HTR-8/SVneo (cell line): ENCODE measurements at places on chromosomes 16 and 17.

DNA sequence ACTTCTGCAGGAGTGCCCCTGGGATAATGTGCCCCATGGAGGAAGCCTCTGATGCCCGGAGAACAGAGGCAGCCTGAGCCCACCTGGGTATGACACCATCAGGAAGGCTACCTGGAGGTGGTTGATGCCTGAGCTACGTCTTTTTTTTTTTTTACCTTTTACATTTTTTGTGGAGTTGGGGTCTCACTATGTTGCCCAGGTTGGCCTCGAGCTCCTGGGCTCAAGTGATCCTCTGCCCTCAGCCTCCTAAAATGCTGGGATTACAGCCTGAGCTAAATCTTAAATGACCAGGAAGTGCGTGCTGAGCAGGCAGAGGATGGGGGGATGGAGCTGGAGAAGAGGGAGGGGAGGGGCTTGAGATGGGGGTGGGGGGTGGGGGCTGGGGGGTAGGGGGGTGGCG, 32.7 kb downstream of the ABCC6 start:
- DNase-seq: no peak

GRCh38 chr16:29877266-29877961, 14.4 kb upstream of the CDIPT start:
- DNase-seq: no peak

DNA sequence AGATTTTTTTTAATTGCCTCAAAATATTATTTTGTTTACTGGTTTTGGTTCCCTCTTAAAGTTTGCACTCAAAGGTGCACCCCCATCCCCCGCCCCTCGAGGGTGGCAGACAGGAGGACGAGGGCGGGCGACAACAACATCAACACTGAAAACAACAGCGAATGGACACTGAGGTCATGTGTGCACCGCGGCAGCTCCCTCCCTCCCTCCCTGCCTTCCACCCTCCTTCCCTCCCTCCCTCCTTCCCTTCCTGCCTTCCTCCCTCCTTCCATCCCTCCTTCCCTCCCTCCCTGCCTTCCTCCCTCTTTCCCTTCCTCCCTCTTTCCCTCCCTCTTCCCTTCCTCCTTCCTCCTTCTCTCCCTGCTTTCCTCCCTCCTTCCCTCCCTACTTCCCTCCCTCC, 1.5 kb upstream of the OSGIN1 start:
- no peak for DNase-seq

DNA sequence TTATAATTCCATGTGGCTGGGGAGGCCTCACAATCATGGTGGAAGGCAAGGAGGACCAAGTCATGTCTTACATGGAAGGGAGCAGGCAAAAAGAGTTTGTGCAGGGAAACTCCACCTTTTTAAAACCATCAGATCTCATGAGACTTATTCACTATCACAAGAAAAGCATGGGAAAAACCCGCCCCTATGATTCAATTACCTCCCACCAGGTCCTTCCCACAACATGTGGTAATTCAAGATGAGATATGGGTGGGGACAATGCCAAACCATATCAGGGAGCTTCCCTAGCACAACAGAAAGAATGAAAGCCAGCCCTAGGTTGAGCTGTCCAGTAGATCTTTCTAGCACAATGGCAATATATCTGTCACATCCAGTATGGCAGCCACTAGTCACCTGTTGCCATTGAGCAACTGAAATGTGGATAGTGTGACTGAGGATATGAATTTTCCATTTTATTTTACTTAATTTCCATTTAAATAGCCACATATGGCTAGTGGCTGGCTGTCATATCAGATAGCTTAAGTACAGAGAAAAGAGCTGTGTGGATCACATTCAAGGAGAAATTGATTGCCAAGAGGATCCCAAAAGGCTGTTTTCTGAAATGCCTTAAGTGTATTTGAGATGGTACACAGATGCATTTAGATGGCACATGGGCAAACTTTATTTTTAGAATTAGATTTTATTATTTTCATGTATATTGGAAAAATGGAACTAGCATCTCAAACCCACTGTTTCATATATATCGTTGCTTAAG, 273.0 kb downstream of the GRIN2A start:
- DNase-seq: no peak

DNA sequence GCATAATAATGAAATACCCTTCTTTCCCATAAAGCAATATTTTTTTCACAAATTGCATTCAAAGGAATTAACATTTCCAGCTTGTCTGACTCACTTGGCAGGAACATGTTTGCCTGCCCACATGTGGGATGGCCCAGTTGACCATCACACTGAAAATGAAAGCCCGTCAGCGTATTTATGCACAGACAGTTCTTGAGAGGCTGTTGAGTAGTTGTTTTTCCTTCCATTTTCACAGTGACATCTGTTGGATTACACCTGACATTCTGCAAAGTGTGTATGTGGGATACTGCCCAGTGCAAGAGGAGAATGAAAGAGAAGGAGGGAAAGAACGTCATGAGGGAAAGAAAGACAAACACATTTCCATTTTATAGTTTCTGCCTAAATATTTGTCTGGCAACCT, 29.7 kb downstream of the HS3ST4 start:
- DNase-seq: no peak

DNA sequence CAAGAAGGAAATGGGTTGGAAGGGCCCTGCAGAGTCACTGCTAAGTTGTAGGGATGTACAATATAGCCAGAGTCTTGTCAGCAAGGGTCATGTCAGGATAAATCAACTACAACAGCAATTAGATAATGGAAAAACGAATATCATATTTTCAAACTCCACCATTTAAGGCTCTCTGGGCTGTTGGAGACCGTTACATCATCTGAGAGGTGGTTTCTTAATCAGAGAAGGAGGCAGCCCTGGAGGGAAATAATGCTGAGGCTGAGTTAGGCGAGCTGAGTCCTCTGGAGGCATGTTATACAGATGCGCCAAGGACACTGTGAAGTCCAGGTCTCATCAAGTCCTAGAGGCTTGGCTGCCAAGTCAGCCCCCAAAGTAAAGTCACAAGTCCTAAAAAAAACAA, 30.3 kb downstream of the LYRM9 start:
- DNase-seq: no peak

DNA sequence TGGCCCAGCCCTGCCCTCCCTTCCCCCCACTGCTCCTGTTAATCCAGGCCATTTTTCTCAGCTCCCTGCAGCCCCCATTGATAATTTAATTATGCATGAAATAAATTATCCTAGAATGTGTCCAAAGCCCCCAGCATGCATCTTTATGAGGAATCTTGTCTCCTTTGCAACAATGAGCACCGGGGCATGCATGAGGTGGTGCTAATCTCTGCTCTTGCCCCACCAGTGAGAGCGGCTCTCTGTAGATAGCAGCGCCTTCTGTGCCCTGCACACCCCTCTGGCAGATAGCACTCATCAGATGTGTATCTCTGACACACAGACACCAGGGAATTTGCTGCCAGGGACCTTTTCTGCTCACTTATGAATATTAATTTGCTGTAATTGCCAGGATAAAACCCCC, 140.2 kb upstream of the CDC42EP4 start:
- no peak for DNase-seq

- DNase-seq: no peak
Measured at GRCh38 chr17:68603027-68603426, 1.9 kb upstream of the FAM20A start.

DNA sequence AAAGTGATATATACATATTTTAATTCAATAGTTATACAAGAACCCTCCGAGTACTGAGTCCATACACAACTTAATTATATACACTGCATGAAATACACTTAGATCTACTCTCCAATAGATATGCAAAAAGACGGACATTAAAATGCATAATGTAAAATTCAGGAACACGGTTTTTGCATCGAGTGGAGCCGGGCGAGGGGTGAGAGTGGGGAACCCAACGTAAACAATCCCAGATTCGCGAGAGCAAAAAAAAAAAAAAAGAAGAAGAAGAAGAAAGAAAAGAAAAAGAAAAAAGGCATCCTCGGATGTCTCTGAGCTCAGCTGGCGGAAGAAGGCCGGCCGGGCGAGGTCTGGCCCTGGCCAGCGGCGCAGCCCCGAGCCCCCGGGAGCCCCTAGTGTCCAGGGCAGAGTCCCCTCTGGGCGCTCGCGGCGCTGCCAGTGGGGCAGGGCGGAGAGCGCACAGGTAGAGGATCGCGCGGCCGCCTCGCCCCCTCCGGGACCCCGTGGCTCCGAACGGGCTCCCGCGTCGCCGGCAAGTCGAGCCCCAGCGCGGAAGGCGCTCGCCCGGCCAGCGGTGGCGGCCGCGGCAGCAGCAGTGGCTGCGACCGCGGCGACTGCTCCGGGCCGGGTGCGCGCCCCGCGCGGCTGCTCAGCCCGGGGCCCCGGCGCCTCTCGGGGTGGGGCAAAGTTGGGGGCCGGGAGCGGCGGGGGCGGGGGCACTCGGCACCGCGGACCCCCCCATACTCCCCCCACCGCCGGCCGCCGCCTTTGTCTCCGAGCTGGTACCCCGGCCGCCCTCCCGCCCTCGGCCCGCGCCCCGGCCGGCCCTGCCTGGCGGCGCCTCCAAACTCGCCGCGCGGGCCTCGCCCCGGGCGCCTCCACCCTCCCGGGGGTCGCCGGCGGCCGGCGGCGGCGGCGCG, 9.6 kb upstream of the ZFHX3 start:
- no peak for DNase-seq

GRCh38 chr17:61149862-61150362, 249.7 kb upstream of the TBX2 start:
- no peak for DNase-seq

DNA sequence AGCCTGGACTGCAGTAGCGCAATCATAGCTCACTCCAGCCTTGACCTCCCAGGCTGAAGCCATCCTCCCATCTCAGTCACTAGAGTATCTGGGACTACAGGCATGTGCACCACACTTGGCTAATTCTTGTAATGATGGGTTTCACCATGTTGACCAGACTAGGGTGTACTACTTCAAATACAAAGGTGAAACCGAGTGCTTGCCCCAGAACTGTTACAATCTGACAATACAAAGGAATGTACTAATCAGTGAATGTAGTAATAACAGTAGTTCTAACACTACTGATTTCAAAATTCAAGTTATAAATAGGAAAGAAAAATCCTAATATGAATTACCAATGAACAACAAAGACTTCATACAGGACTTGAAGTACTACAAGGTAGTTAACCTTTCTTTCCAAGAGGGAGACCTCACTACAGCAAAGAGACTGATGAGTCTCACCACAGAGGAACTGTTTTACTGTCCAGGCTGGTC, 24.4 kb downstream of the CRK start:
- DNase-seq: no peak

GRCh38 chr17:51147650-51148049, 5.7 kb upstream of the NME1 start:
- DNase-seq: no peak

GRCh38 chr17:69175262-69175624, 33.5 kb upstream of the ABCA6 start:
- DNase-seq: no peak

DNA sequence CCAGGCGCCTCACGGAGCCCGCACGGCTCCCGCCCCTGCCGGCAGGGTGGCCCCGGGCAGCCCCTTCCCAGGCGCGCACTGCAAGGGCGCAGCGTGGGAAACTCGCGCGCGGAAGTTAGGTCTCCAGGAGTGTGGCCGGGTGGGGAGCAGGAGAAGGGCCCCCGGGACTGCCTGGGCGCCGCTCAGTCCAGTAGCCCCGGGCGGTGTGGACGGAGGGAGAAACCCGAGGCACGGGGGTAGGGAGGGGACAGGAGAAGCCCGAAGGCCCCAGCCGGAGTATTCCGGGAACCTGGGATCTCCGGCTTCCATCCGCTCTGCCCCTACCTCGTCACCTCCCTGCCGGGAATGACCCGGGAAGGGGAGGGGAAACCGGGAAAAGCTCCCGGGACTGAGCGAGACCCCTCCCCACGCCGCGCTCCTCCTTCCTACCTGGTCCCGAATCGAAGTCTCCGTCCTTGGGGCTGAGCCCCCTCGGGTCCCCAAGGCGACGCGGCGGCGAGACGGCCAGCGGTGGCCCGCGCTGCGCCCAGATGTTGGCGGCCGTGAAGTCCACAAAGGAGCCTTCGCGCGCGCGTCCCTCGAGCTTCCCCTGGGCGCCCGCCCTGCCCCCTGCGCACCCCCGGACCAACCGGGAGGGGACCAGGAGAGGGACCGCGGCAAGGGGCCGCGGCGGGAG, 418 bp downstream of the SOCS3 start:
- DNase-seq: no peak

GRCh38 chr16:48597563-48598387, 12.2 kb downstream of the N4BP1 start:
- no peak for DNase-seq

- no peak for DNase-seq
Measured at GRCh38 chr17:48754500-48755261, 26.1 kb upstream of the HOXB13 start.

GRCh38 chr16:87351320-87351698, 32.3 kb downstream of the FBXO31 start:
- no peak for DNase-seq

- no peak for DNase-seq
Measured at GRCh38 chr16:11470676-11471415, 115.9 kb downstream of the LITAF start.

DNA sequence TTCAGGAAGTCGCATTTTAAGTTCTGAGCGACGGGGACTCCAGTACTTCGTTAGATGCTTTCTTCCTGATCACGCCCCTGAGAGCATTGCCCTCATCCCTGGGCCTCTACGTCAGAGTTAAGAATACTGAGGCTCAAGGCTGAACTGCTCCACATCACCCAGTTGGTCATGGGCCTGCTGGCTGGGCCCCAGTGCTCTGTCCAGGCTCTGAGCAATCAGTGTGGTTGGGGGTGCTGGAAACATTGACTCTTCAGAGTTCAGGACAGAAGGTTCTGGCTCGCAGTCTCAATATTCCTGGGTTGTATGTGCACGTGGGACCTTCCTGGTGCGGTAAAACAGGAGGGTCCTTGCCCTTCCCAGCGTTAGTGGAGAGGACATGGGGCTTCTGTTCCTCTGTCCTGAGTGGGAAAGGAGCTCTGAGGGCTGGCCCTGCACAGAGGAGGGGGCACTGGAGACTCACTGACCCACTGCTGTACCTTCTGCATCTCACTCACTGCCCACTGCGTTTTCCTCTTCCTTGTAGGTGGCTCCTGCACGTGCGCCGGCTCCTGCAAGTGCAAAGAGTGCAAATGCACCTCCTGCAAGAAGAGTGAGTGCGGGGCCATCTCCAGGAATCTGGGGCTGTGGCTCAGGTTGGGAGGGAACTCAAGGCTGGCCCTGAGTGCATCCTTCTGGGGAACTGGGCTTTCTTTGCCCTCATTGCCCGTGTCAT, 518 bp downstream of the MT1E start:
- no peak for DNase-seq

DNA sequence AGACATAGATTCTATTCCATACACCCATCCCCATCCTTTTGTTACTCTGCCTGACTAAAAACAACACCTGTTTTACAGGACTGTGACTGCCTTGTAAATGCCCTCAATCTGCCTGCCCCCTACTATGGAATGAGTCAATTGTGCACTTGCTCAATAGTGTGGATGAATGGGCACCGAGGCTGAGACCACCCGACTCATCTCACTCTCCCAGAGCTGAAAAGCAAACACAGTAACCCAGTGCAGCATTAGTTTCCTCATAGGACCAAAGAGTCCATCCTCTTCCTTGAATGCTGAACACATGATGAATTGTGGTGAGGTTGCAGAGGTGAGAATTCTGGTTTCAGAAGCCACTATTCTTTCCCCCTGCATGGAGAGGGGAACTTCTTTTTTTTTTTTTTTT, 233.7 kb downstream of the ZFHX3 start:
- no peak for DNase-seq
